Epithelial cell of esophagus (primary cell): ENCODE measurements at places on chromosomes 3 and 15.

GRCh38 chr3:46489875-46490274 lies 7.9 kb upstream of the RTP3 start:
- DNase-seq: no peak

DNA sequence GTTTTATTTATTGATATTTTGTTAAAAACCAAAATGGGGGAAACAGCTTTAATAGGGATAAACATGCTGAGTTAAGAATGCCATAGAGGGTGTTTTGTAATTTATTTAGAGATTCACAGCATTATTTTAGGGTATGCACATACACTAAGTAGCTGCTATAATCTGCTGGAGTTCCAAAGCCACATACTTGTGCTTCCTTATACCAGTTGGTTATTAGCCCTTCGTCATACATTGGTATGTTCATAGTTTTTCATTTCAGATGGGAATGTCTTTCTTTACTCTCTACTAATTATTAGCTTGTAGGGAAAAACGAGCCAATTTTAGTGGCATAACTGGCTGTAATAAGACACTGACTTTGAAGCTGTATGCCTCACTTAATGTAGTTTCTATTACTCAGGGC lies 74.9 kb downstream of the PFN2 start:
- no peak for DNase-seq

- DNase-seq: no peak
These were observed 104.0 kb downstream of the KLHL25 start for GRCh38 chr15:85690561-85691231.

GRCh38 chr3:66656609-66657008 lies 155.8 kb upstream of the LRIG1 start:
- no peak for DNase-seq

- peak; percentile 33 for DNase-seq
These were observed 45.7 kb downstream of the CHSY1 start for GRCh38 chr15:101206176-101206591.

DNA sequence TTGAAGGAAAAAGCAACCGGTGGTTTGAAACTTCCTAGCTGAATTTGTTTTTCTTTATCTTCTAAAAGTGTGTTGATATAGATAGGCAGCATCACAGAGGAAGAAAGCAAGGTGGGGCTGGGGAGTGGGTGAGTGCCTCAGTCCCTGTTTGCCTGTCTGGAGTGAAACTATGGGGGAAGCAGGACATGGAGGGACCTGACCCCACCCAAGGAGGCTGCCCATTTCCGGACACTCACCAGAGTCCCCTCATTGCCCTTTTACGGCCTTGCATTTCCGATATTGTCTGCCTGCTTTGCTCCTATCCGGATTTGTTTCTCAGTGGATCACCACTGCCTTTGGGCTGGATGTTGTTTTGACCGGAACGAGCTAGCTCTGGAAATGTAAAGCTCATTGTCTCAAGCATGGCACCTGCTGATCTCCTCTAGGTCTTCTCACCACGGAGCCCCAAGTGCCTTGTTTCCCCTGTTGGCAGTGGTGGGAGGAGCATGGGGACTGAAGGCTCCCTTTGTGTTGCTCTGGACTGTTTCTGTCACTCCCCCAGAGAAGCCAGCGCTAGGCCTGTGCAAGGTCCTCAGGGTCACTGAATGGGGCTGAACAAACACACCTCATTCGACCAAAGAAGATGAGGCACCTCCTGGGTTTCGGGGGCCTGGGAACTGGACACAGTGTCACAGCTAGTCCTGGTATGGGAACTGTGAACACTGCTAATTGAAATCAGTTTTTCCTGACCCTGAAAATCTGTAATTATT lies 7.0 kb downstream of the CLDN11 start:
- DNase-seq: no peak

DNA sequence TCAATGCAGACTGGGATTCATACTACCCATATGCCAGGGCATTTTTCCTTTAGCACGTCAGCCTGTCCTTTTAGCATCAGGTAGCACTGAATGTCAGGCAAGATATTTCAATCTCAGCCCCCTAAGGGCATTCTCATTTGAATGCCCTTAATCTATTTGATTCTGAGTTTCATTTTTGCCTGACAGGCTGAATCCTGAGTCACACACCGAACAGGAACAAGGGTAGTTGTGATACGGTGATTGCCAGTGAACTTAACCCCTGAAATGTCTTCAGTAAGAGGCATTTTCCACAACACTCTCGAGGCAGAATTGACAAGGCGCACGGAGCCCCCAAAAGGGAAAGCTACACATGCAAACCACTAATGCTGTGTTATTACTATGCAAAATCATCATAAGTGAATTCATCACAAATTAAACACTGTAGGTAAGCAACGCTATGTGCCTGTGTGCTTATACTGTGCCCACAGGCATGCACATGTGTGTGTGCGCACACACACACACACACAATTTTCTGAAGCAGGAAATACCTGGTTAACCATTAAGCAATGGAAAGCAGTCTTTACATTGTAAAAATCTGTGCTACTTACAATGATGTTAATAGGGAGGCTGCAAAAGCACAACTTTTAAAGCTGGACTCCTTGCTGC lies 130.4 kb downstream of the ZNF385D start:
- DNase-seq: peak; percentile 47
